NCI-H2107 (cell line): ENCODE measurements at places on chromosomes 12 and 14.

- DNase-seq: no peak
Observed at GRCh38 chr12:56188778-56189098, 545 bp downstream of the SMARCC2 start.

- DNase-seq: no peak
Observed at GRCh38 chr14:100612986-100613385, 25.8 kb upstream of the BEGAIN start.

DNA sequence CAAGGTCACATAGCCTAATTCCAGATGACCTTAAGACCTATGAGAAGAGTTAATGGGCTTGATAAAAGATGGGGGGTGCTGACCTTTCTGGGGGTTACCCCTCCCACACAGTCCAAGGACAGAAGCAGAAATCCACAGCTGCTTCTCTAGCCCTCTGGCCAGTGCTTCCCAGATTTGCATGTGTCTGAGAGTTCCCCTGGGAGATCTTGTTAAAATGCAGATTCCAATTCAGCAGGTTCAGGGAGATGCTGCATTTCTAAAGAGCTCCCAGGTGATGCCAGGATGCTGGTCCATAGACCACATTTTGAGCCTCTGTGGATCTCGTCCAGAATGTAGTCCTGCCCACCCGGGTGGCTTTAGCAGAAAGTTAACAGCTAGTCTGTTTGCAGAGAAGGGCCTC is 82.1 kb downstream of the WSCD2 start:
- no peak for DNase-seq

- DNase-seq: no peak
Observed at GRCh38 chr14:74441113-74441512, 15.1 kb upstream of the SYNDIG1L start.

- DNase-seq: no peak
Observed at GRCh38 chr14:91005716-91006115, 54.7 kb downstream of the RPS6KA5 start.

DNA sequence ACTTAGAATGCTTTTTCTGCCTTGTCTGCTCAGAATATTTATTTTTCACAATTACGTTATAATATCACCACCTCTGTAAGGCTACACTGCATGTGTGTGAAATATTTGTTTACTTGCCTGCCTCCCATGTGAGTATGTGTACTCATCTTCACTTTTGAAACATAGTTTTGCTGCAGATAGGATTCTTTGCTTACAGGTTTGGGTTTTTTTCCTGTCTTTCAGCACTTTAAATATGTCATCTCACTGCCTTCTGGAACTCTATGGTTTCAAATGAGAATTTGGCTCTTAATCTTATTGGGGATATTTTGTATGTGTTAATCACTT is 10.9 kb downstream of the G2E3 start:
- no peak for DNase-seq
